ENCODE measurements at places on chromosomes 16 and 17.

DNA sequence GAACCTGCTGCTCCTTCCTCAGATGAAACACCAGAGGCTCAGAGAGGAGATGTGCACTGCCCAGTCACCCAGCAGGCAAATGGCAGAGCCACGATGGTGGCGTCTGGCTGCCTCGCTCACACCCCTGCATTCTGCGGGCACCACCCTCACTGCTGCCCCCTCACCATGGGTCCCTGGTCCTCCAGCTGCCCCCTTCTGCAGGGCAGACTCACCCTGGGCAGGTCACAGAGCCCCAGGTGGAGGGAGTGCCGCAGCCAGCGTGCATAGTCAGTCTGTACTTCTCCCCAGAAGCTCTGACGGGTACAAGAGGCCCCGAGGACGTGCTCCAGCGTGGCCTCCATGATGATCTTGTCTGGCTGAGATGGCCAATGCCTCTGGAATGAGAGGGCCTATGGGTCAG, 52.9 kb downstream of the RMI2 start:
- DNase-seq = no peak

DNA sequence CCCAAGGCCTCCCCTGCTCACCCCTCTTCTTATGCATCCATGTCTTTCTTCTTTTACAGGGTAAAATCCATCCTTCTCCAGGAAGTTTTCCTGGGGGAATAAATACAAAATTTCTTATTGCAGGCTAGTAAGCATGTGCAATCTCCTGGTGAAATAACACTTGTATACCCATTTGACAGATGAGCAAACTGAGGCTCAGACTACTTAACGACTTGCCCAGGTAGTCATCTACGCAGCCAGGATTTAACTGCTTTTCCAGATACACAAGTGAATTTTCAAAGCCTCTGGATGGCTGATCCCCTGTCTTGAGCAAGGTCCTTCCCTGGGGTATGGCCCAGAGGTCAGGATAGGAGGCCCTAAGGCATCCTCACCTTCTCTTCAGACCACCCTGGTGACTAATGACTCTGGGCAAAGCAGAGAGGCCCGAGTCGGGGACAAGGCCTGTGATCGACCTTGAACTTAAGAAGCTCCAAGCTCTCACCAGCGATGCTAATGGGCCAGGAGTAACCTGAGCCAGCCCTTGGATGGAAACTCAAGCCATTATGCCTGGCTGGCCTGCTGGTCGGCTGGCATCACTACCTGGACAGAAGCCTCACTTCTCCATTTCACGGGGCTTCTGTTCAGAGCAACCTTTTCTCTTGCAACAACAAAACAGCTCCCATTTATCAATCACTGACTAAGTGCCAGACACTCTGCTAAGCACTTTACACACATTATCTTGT, 33.1 kb downstream of the ZNF423 start:
- no peak for DNase-seq

GRCh38 chr16:23318639-23319038, 16.5 kb downstream of the SCNN1B start:
- no peak for DNase-seq

DNA sequence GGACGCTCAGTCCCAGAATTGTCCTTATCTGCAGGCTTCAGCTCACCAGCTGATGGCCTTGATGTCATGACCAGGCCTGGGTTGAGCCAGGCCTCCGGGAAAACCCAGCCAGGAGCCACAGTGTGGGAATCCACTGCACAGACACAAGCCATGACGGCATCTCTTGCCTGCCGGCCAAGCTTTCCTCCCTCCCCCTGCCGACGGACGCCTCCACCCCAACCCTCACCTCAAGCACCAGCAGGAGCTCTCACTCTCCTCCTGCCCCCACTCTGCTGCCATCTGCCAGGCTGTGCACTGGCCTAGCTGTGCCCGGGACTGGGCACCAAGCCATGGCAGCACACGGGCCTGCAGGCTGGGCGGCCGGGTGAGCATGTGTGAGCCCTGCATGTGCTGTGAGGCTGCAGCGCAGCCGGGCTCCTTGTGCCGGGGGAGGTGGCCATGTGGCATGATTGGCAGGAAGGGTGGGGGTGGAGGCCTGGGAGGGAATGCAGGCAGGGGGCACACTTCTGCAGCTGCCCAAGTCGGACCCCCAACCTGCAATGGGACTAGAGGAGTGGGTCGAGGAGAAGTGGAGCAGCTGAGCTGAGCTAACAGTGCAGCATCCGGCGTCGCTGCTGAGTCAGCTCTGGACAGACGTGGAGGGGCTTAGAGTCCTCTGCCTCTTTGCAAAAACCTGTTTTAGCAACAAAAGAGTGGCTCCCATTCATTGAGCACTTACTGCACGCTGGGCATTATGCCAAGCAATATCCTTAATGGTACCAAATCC, 268.5 kb downstream of the CBLN1 start:
- DNase-seq = no peak

- no peak for DNase-seq
Observed at GRCh38 chr16:11610121-11610505, 23.4 kb upstream of the LITAF start.

- DNase-seq = no peak
Observed at GRCh38 chr16:27198451-27199234, 4.7 kb upstream of the KDM8 start.

DNA sequence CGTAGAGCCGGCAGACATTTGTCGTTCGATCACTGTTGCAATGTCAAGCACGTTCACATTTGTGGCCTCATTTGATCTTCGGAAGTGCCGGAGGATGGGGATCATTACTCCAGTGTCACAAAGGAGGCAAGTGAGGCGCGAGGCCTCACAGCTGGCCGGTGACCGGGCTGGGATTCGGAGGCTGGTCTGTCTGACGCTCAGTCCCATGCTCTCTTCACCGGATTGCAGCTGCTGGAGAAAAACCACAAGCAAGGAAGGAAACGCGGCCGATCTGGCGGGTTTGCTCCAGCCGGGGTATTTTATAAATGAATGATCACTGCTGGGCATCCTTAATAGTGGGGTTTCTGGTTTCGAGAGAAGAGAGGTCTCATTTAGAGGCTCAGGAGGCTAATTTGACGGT, 127.8 kb downstream of the OR1D5 start:
- DNase-seq = no peak

GRCh38 chr17:17971431-17972125, 622 bp downstream of the TOM1L2 start:
- DNase-seq = no peak

GRCh38 chr17:67080804-67081203, 36.5 kb downstream of the CACNG1 start:
- DNase-seq = no peak

DNA sequence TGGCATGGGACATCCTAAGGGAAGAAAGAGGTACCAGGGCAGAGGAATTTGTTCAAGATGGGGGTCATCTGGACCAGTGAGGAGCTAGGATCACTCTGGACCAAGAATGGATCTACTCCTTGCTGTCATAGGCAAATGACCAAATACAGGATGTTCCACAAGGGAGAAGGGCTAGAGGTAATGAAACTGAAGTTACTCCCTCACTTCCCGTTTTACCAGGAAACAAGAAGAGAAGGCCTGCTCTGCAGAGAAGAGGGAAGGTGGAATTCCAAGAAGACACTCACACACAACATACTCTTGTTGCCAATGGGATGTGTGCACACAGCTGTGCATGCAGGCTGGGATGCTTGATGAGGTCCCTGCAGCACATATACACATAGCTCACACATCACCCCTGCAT, 38.6 kb downstream of the NEUROD2 start:
- no peak for DNase-seq

- no peak for DNase-seq
Observed at GRCh38 chr16:85527042-85527766, 85.9 kb upstream of the GSE1 start.

GRCh38 chr17:82872591-82873520, 33.0 kb upstream of the ZNF750 start:
- no peak for DNase-seq

- no peak for DNase-seq
Observed at GRCh38 chr16:10171221-10171620, 11.0 kb downstream of the GRIN2A start.

DNA sequence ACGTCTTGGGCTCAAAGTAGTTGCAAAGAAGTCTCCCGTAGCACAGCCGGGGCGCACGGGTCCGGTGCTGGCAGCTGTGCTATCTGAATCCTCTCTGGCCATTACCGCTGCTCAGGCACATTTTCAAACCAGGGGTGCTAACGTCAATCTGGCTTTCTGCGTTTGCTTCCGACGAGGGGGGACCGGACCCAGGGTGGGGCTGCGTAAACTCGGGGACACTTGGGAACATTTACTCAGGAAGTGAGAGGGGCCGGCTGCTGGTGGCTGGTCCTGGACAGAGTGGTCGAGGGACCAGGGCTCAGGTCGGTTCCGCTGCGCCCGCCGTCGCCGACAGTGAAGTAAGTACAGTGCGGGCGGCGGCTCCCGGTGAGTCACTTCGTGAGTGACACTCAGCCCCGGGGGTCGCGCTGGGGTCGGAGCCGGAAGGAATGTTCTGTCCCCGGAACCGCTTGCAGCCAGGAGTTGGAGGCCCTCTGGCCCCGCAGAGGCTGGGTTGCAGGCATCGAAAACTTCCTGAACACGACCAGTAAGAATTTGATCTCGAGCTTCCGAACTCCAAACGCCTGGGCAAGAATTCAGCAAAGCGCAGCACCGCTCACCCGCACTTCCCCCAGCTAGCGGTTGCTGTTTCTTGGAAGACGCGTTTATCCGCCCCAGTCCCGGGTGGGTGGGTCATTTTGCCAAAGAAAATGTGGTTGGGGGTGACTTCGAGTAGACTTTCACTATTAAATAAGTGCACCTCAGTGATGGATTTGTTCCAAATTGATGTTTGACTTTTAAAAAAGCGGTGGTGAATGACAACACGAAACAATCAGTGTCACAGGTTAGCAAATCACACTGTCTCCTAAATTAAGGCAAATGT, 1.4 kb upstream of the HS3ST3B1 start:
- peak; percentile 72 for DNase-seq

GRCh38 chr17:58532555-58532951, 18.1 kb upstream of the MTMR4 start:
- no peak for DNase-seq

GRCh38 chr16:57647136-57647875, 18.9 kb downstream of the ADGRG1 start:
- no peak for DNase-seq

DNA sequence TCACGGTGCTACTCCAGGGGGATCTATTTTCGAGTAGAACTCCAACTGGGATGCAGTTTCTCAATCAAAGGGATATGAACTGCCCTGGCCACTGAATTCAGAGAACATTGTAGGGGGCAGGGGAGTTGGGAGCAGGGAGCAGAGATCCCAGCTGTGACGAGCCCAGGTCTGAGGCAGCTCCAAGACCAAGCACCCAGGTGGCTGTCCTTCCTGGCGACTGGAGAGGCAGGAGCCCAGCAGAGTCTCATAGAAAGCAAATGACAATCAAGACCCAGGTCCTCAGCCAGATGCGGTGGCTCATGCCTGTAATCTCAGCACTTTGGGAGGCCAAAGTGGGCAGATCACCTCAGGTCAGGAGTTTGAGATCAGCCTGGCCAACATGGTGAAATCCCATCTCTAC, 60.1 kb downstream of the TK2 start:
- DNase-seq = no peak

DNA sequence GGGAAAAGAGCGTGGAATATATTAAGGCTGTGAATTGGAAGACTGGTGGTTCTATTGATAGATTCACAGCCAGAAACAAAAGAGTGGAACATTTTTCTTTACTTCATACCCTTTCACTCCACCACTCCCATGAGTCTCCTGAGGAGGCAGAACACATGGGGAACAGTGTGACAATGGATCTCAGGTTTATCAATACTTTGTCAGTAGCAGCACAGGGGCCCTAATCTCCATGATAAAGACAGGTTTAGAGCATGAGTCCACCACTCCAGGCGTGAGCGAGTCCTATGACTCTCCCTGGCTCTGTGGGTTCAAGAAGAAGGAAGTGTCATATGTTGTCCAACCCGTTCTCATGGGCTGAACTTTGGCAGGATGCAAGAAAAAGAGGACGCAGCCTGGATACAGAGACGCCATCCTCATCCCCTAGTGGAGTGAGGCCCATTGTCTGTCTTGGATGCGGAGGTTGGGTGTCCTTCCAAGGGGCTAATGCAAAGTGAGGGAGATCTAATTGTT, 361.2 kb downstream of the TMEM114 start:
- DNase-seq = no peak

GRCh38 chr17:72334205-72334604, 213.4 kb downstream of the SOX9 start:
- DNase-seq = peak; percentile 53

DNA sequence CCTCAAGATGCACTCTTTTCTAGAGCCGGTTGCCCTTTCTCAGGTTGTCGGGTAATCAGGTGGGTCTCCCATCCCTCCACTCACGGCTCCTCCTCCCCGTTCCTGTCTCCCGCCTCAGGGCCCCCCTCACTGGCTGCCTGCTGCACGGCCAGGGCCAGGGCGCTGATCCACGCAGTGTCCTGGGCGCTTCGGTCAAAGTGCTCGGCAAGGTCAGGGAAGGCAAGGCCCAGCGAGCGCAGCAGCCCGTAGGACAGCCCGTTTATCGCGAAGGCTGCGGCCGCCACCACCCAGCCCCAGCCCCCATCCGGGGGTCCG, 753 bp downstream of the SLC16A11 start:
- DNase-seq = no peak

DNA sequence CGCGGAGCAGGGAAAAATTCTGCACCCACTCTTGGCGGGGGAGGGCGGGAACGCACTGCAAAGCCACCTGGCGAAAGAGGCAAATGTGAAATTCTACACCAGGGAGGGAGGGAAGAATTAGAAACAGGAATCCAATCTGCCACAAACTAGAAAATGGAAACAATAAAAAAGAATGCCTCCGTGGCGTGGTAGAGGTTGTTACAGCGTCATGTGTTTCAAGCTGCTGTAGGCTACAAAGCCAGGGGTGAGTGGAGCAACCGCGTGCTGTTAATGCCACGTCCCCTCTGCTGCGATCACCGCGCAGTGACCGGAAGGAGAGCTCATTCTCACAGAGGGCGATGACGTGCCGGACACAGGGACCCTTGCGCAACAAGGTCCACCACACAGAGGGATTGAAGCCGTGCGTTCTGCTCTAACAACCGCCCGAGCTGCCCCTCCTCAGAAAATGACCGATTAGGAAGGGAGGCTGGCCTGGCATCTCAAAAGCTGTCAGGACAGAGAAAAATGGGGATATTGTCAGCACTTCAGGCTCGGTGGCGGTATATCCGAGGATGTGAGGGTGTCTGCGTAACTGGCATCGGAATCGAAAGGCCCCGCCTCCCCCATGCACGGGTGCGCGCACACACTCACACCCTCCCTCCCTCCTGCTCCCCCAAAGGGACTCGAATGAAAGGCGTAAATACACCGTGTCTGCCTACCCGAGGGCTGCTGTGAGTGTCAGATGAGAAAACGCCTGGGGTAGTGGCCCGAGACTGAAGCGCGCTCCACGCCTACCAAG, 70.8 kb upstream of the TNRC6C start:
- DNase-seq = peak; percentile 65

- DNase-seq = peak; percentile 18
Observed at GRCh38 chr16:85124636-85125346, 12.5 kb upstream of the CIBAR2 start.

GRCh38 chr17:35920229-35920628, 10.3 kb downstream of the RDM1 start:
- DNase-seq = no peak
